Kasumi-1 (cell line): ENCODE measurements at places on chromosomes 3 and 15.
A peak's percentile ranks its signal among the peaks of the same experiment; 100 is the strongest.

- peak; percentile 100 for DNase-seq
These were observed 3.3 kb downstream of the SCAMP2 start for GRCh38 chr15:74869726-74870407.

DNA sequence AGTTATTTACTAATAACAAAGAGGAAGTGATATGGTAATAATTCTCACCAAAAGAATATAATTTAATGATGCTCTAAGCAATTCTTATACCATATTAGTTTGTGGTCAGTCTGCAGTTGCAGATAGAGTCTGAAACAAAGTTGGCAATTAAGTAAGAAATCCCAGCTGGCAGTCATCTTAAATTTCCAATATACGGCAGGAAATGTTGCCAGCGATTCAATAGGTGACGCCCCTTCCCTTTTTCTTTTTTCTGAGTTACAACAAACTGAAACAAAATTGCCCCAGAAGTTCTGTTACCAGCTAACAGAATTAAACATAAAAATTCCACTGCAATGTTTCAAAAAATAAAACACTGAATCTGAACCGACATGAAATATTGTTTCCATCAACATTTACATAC, 26.7 kb downstream of the LRRFIP2 start:
- DNase-seq, result peak; percentile 3

DNA sequence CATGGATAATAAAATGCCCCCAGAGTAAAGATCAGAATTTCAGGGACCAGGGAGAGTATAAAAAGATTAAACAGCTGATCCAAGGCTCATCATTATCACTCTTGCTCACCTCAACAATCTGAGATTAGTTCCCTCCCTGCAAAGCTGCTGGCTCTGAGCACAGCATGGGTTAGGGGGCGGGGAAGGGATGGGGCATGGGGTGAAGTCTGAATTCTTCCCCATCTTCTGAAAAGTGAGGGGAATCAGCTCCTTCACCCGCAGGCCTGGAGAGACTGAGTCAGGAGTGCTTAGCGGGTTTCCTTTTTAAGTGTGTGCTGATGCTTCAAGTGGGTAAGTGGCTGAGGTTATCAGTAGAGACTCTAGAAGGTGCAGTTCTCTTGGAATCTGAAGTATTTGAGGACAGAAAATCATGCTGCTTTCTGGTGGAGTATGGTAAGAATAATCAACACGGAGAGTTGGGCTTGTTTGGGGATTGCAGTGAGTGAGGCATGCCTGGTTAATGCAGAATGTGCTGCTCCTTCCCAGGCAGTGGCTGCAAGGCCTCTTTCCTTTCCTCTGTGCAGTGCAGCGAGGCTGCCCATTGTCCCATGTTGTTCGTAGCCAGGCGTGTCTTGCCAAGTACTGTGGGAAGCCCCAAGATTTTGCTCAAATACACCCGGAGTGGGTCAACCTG, 59.2 kb upstream of the TRAK1 start:
- DNase-seq, result no peak

DNA sequence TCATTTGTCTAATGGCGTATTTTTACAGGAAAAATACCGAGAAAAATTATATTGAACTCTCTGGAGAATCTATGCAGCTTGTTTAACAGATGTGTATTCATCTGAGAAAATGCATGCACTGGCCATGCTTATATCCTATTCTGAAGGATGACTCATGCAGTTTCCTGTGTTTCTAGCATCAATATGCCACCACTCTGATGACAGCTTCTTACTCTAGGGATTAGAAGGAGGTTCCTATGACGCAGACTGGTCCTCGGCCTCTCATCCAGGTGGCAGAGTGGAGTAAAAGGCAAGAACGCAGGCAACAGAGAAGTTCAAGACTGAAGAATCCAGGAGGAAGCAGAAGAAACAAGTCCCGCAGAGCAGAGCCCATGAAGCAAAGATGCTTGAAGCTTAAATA, 910.0 kb upstream of the ROBO1 start:
- DNase-seq, result peak; percentile 28

GRCh38 chr3:129708328-129708861, 101.9 kb upstream of the PLXND1 start:
- no peak for DNase-seq
